Mesothelial cell of epicardium (in vitro differentiated cells): ENCODE measurements at places on chromosomes 13 and 19. TPM values are rescaled to one million over a fixed set of nuclear protein-coding genes. Genes with fewer than 3 reads are reported as not detected.

ATP8B3 gene
- 2.2 to 2.4 TPM (median 2.3 TPM) in 3 replicates for total RNA-seq

TNNT1 gene
- 47.5 to 57.5 TPM (median 48.9 TPM) in 3 replicates for total RNA-seq

KRTDAP gene
- 1.9 to 3.3 TPM (median 2.5 TPM) in 3 replicates for total RNA-seq

DNA sequence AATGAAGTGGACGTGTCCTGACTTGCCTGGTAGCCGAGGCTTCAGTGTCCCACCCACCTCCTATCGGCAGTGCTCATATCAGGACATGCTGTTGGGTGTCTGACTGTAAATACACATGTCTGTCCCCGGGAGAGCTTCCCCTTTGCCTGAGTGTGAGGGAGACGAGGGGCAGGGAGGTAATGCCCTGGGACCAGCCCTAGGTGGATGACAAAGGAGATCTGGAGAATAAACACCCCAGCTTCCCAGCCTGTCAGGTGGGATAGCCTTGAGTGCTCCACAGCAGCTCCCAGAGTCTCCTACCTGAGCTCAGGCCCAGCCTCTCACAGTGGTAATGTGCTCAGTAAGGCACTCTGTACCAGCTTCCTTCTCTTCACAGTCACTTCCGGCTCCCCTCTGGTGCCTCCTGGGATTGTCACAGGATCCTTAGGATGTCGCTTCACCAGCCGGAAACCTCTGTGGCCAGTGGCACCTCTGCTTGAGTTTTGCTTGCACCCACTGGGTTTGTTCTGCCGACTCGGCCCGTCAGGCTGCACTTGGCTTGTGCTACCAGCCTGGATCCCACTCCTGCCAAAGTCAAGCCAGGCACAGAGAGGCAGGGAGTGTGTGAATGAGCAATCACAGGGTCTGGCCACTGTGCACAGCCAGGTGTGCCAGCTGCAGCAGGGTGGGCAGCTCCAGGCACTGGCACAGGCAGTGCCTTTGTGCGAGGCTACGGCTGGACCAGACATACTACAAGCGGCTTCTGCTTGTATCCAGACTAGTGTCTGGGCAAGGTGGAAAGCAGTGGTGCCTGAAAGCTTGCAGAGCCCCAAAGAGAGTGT lies 54.4 kb upstream of the RGCC start:
- no peaks in the 10 kb centered on the region for H3K4me1 ChIP-seq
- H3K27ac ChIP-seq, result no peak overlapping the region
- DNase-seq, result no peak
- no peak overlapping the region for H3K4me3 ChIP-seq
- no peaks in the 10 kb centered on the region for H3K27me3 ChIP-seq

DNA sequence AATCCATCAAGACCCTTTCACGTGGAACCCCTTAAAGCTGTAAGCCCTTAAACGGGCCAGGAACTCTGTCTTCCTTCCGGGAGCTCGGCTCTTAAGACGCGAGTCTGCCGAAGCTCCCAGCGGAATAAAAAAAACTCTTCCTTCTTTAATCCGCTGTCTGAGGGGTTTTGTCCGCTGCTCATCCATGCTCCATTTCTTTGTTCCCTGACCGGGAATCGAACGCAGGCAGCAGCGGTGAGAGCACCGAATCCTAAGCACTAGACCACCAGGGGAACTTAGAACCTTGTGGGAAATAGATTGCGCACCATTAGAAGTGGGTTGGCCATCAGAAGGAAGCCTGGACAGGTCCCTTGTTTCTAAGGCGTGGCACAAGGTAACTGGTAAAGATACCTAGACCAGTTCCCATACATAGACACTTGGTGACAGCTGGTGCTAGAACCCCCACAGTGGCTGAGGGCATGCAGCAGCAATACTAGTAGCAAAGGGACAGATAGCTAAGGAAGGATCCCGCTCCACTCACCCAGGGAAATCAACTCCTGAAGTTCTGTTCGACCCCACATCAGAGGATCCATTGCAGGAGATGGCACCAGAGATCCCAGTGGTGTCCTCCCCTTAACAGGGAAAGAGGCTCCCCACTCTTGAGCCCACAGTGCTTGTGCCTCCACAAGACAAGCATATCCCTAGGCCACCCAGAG lies 1.5 kb upstream of the RGCC start:
- no peaks in the 10 kb centered on the region for H3K36me3 ChIP-seq
- no peak for DNase-seq
- H3K4me3 ChIP-seq, result peak overlapping the region; percentile 61
- H3K27me3 ChIP-seq, result peaks cover 75% of the 10 kb centered on the region

DNA sequence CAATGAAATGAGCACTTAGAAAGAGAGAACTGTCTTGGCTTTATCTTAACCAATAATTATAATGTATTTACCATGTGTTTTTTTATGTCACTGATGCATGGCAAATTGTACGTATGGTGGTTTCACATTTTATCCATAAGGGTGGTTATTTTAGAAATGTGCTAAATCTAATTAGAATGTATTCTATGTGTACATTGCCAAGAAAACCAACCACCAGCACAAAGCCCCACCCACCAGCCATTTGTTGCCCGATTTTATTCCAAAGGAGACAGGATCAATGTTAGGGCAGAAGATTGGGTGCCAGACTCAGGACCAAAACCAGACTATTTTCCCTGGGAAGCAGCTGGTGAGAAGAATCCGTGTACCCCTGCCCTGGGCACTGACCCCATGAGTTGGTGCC lies 63.0 kb upstream of the SOX1 start:
- no peak overlapping the region for H3K4me3 ChIP-seq
- no peaks in the 10 kb centered on the region for H3K4me1 ChIP-seq
- no peak overlapping the region for H3K27ac ChIP-seq
- peaks cover 58% of the 10 kb centered on the region for H3K27me3 ChIP-seq

DNA sequence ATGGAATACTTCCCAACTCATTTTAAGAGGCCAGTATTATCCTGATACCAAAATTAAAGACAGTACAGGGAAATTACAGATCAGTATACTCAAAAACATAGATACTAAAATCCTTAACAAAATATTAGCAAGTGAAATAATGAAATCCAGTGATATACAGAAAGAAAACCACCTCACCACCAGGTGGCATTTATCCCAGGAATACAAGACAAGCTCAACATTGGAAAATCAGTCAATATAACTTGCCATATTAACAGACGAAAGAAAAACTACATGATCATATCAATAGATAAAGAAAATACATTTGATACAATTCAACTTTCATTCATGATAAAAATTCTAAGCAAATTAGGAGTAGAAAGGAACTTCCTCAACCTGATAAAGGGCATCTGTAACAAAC lies 6.7 kb upstream of the GNA15 start:
- no peaks in the 10 kb centered on the region for H3K27me3 ChIP-seq
- no peak overlapping the region for H3K4me3 ChIP-seq
- H3K36me3 ChIP-seq, result no peaks in the 10 kb centered on the region
- H3K27ac ChIP-seq, result no peak overlapping the region
- DNase-seq, result no peak

- no peaks in the 10 kb centered on the region for H3K27me3 ChIP-seq
- no peak overlapping the region for H3K27ac ChIP-seq
- no peak for DNase-seq
- no peak overlapping the region for H3K4me3 ChIP-seq
These were observed 21.0 kb downstream of the ITGBL1 start for GRCh38 chr13:101473458-101473857.

GRCh38 chr13:112820318-112820717 lies 130.5 kb downstream of the ATP11A start:
- peaks cover 63% of the 10 kb centered on the region for H3K36me3 ChIP-seq
- no peak for DNase-seq
- no peak overlapping the region for H3K27ac ChIP-seq
- no peaks in the 10 kb centered on the region for H3K27me3 ChIP-seq

- H3K36me3 ChIP-seq, result peaks cover 20% of the 10 kb centered on the region
- H3K27me3 ChIP-seq, result no peaks in the 10 kb centered on the region
- H3K4me3 ChIP-seq, result no peak overlapping the region
- peaks cover 19% of the 10 kb centered on the region for H3K4me1 ChIP-seq
These were observed 19.3 kb downstream of the BICRA start for GRCh38 chr19:47628078-47628771.

DNA sequence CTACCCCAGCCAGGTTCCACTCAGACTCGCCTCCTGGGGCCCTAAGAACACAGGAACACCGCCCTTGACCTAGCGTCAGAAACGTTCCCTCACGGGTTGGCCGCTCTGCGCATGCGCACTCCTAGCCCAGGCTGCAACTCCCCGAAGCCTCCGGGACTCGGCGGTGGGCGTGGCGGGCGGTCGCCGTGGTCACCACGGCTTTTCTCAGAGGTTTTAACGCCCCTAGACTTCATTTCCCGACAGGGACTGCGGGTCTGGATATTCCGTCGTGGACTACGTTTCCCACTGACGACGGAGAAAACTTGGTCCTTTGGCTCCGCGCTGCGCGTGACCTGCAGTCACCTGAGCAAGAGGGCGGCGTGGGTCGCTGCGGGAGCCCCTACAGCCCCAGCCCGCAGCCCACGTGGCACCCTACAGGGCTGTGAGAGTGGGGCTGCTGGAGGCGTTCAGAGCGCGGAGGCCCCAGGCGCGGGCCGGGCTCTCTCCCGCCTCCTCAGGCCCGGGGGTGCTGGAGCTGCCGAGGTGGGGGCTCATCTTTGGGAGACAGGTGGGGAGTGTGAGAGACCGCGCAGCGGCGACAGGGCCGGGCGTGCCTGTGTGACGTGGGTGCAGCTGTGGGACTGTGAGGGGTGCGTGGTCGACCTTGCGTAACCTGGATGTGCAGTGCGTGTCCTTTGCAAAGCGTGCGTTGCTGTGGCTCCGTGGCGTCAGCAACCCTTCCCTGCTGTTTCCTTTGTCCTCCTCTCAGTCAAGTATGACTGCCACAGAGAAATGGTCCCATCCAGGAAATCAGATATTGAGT lies 38.0 kb upstream of the ZNF573 start:
- H3K27ac ChIP-seq, result peak overlapping the region; percentile 51
- peaks cover 3% of the 10 kb centered on the region for H3K4me1 ChIP-seq
- peak overlapping the region; percentile 79 for H3K4me3 ChIP-seq
- peaks cover 33% of the 10 kb centered on the region for H3K36me3 ChIP-seq
- H3K27me3 ChIP-seq, result no peaks in the 10 kb centered on the region
